ENCODE measurements at places on chromosomes 12 and 14. TPM values are rescaled to one million over a fixed set of nuclear protein-coding genes. Genes with fewer than 3 reads are reported as not detected.

Gene PRICKLE1
- total RNA-seq: 3.7 TPM

Gene SERPINA10
- total RNA-seq: not detected

DNA sequence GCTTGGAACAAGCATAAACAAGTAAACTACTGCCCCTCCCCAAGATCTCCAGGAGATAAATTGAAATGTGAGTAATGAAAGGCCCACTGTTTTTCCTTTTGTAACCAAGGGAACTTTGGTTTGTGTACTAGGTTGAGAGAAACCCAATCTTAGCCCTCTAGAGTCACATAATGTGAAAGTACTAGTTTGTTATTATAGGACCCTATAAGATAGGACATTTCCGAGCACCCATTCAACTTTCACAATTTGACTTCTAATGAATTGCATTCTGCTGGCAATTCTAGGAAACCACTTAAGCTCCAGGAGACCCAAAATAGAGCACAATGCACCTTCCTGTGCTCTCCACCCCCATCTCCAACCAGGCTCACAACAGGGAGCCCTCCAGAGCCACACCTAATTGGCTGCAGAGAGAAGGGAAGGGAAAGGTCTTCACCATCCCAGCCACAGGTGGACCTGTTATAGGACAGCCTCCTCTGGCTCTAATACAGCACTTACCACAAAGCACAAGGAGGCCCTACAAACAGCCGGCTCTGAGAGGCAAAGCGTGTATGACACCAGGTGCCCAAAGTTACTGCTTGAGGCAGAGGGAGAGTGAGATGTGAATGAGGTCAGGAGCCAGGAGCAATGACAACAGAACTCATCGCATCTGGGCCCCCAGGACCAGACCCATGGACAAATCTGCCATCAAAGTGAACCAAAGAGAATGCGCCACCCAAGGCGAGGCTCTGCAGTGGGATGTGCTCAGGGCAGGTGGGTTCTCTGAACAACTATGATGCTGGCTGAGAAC is 163.3 kb upstream of the NTF3 start:
- peak overlapping the region; percentile 65 for H3K27ac ChIP-seq
- DNase-seq: no peak
- H3K36me3 ChIP-seq: no peaks in the 10 kb centered on the region
- H3K4me3 ChIP-seq: no peak overlapping the region
- peaks cover 2% of the 10 kb centered on the region for H3K27me3 ChIP-seq

DNA sequence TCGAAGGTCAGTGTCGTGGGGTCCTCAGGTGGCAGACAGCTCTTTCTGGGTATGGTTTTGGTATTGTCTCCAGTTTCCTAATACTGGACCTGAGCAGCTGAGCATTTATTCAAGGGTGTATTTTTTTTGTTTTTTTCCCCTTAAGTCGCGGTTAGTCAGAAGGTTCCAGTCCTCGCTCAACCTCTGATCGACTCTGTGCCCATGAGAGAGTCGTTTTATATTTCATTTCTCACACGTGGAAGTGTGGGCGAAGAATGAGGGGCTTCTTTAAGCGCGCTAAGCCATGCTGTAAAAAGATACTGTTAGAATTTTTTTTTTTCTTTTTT is 499 bp downstream of the MIPOL1 start:
- no peaks in the 10 kb centered on the region for H3K36me3 ChIP-seq
- H3K4me3 ChIP-seq: peak overlapping the region; percentile 98
- peaks cover 52% of the 10 kb centered on the region for H3K4me1 ChIP-seq
- H3K27ac ChIP-seq: peak overlapping the region; percentile 99

- H3K27ac ChIP-seq: no peak overlapping the region
- H3K27me3 ChIP-seq: no peaks in the 10 kb centered on the region
- H3K4me1 ChIP-seq: no peaks in the 10 kb centered on the region
- H3K36me3 ChIP-seq: no peaks in the 10 kb centered on the region
These were observed 23.5 kb upstream of the IGF1 start for GRCh38 chr12:102503831-102504230.

DNA sequence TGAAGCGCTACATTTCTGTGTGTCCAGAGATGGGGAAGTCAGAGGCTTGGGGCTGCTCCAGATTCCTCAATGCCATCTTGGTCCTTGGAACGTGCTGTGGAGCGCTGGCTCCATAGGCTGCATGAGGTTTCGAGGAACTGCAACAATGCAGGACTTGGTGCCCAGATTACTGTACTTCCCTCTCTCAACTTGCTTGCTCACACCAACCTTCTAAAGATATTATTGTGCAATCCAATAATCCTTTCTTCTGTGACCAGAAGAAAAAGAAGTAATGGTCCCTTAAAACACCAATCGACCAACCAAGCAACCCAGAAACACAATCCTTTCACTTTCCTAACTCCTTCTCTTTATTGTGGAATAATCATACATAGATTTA is 3.7 kb downstream of the PRICKLE1 start:
- no peaks in the 10 kb centered on the region for H3K36me3 ChIP-seq
- H3K27ac ChIP-seq: no peak overlapping the region
- no peak overlapping the region for H3K4me3 ChIP-seq
- H3K27me3 ChIP-seq: peaks cover 34% of the 10 kb centered on the region
- DNase-seq: no peak

GRCh38 chr14:98937712-98938505 is 334.1 kb downstream of the BCL11B start:
- H3K36me3 ChIP-seq: no peaks in the 10 kb centered on the region
- no peak overlapping the region for H3K4me3 ChIP-seq
- no peak for DNase-seq
- H3K4me1 ChIP-seq: no peaks in the 10 kb centered on the region
- H3K27me3 ChIP-seq: peaks cover 1% of the 10 kb centered on the region

DNA sequence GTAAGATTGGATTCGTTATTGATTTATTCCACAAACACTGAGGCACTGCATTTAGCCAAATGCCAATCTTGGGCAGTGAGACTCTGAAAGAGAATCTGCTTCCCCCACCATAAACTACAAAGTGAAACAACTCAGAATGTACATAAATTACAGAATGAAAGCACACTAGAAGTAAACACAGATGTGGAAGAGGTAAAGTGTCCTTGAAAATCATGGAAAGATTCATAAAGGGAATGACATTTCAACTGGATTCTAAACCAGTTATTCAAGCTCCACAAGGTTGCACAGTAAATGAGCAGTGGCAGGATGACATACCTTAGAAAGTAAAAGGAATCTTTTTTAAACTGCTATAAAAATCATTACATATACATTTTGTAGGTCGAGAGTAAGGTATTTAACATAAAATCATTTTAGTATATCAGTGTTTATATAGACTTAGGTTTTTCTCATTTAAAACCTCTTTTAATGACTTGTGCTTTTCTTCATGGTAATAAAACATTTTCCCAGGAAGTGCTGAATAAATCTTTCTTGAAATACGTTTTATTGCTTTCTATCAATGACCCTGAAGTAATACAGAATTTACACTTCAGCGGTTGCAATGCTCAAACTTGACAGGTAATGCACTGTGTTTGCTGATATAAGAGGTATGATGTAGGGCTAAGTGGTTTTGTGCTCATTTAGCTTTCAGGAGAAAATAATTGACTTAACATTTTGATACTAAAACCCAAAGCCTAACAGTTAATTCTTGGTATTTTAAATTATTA is 270.6 kb downstream of the NAV3 start:
- H3K4me1 ChIP-seq: peaks cover 25% of the 10 kb centered on the region
- H3K36me3 ChIP-seq: peaks cover 26% of the 10 kb centered on the region
- peaks cover 4% of the 10 kb centered on the region for H3K27me3 ChIP-seq
- peak overlapping the region; percentile 22 for H3K27ac ChIP-seq

DNA sequence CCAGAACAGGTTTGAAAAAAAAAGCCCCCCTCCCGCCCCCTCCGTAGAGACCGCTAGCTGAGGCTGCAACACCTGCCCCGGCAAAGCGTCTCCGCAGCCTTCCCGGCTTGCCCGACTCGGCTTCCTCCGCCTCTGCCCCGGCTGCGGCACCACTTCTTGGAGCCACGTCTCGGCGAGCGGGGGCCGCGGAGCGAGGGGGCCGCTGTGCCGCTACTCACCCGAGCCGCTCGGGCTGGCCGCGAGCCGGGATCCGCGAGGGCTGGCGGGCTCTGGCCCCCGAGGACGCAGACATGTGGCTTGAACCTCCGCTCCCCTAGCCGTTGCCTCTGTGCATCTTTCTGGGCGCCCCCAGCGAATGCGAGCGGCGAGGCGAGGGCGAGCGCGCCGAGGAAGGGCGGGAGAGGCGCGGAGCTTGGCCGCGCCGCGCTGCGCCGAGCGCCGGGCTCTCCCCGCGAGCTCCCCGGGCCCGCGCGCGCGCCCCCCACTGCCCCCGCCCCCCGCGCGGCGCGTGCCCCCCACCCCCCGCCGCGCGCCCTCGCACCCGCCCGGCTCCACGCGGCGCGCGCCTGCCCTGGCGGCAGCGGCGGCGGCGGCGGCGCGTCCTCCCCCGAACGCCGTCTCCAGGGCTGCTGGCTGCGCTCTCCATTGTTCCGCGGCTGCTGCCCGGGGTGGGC is 249.5 kb downstream of the APAF1 start:
- no peak overlapping the region for H3K27ac ChIP-seq
- H3K4me3 ChIP-seq: no peak overlapping the region
- peaks cover 17% of the 10 kb centered on the region for H3K27me3 ChIP-seq
- H3K4me1 ChIP-seq: no peaks in the 10 kb centered on the region
- no peak for DNase-seq

- no peak overlapping the region for H3K27ac ChIP-seq
- no peaks in the 10 kb centered on the region for H3K4me1 ChIP-seq
- H3K36me3 ChIP-seq: no peaks in the 10 kb centered on the region
- H3K27me3 ChIP-seq: no peaks in the 10 kb centered on the region
- DNase-seq: no peak
These were observed 89.4 kb downstream of the UNC79 start for GRCh38 chr14:93520053-93520607.

GRCh38 chr12:48051681-48052080 is 47.4 kb upstream of the COL2A1 start:
- no peak overlapping the region for H3K4me3 ChIP-seq
- no peak for DNase-seq
- H3K4me1 ChIP-seq: no peaks in the 10 kb centered on the region

GRCh38 chr12:21526721-21527345 is 737 bp downstream of the SPX start:
- no peak for DNase-seq
- H3K27me3 ChIP-seq: peaks cover 11% of the 10 kb centered on the region
- no peaks in the 10 kb centered on the region for H3K4me1 ChIP-seq
- peak overlapping the region; percentile 63 for H3K4me3 ChIP-seq

DNA sequence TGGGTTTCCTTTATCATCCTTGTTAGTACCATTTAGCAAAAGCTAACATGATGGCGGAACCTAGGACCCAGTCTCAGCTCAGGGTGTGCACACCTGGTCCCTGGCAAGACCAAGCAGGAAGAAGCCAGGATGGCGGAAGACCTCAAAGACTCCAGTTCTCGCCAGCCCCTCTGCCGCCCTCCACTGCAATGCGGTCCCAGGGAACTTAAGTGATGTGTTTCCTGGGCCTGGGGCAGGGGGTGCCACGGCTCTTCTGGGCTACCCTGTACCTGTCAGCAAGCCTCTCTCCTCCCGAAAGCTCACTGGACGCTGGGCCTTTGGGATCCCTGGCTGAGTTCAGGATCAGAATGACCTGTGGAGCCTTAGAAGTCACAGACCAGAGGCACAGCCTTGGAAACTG is 71.3 kb downstream of the FBXL14 start:
- H3K27me3 ChIP-seq: no peaks in the 10 kb centered on the region
- H3K4me1 ChIP-seq: peaks cover 54% of the 10 kb centered on the region
- H3K36me3 ChIP-seq: peaks cover 12% of the 10 kb centered on the region

GRCh38 chr14:55298500-55298822 is 27.2 kb downstream of the FBXO34 start:
- H3K4me1 ChIP-seq: peaks cover 19% of the 10 kb centered on the region
- H3K4me3 ChIP-seq: no peak overlapping the region
- no peak overlapping the region for H3K27ac ChIP-seq
- peaks cover 4% of the 10 kb centered on the region for H3K27me3 ChIP-seq
- no peak for DNase-seq
- peaks cover 15% of the 10 kb centered on the region for H3K36me3 ChIP-seq

- H3K27me3 ChIP-seq: peaks cover 2% of the 10 kb centered on the region
- peaks cover 37% of the 10 kb centered on the region for H3K36me3 ChIP-seq
- H3K4me3 ChIP-seq: peak overlapping the region; percentile 0
These were observed 4.3 kb downstream of the NAP1L1 start for GRCh38 chr12:76080017-76080728.

Data from HFFc6 (cell line).